ENCODE measurements at places on chromosomes 12 and 14.
A peak's percentile ranks its signal among the peaks of the same experiment; 100 is the strongest.

- DNase-seq = peak; percentile 14
Measured at GRCh38 chr12:6960593-6961277, 9.6 kb downstream of the PTPN6 start.

- no peak for DNase-seq
Measured at GRCh38 chr14:64856529-64857445, 22.9 kb downstream of the SPTB start.

- no peak for DNase-seq
Measured at GRCh38 chr12:104602896-104603295, 146.1 kb downstream of the CHST11 start.

DNA sequence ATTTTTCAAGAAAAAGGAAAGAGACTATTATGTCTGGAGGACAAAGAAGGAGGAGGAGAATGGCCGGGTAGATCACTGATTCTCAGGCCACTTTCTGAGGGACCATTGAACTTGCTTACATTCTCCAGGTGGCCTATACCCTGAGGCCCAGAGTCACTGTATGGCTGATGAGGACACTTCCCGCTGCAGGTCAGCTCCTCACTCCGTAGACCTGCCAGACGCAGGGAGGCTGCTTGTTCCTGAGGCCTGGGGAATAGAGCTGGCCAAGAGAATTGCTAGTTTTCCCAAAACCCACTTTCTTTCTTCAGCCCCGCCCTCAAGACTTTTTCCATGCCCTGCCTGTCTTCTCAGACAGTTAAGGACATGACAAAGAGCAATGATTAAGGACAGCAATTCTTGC lies 510.5 kb upstream of the TBX3 start:
- no peak for DNase-seq

GRCh38 chr14:41606282-41606531 lies 469 bp upstream of the LRFN5 start:
- DNase-seq = no peak

GRCh38 chr12:31407562-31407961 lies 81.6 kb upstream of the SINHCAF start:
- no peak for DNase-seq

GRCh38 chr12:123962513-123962912 lies 10.1 kb downstream of the CCDC92 start:
- DNase-seq = no peak

- DNase-seq = no peak
Measured at GRCh38 chr12:5466521-5466960, 34.6 kb downstream of the NTF3 start.

DNA sequence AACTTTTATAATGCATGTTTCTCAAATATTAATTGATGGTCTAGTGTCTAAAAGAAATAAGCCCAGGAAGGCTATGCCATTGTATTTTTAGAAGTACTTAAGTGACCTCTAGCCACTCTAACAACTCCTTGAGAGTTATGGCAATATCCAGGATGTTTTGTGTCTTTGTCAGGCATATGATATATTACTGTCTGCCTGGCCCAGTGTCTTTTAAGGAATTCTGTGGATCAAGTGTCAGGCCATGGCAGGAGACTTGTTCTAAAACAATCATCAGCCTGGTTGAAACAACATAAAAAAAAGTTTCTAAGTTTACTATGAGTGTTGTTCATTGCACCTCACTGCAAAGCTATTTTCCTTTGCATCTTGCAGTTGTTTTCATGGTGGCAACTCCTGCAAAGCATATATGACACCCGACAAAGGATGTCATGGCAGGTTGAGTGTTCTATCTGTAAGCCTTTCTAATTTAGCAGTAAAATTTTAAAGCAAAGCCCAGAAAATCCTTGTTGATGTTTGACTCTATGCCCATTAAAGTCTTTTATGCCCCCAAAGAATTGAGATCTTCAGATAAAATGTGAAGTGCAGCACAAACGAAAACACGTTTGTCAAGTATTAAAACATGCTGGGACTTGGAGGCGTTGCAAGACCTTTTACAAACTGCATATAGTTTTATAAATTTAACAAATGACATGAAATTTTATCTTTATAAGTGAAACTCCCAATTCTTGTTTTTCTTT lies 89.5 kb upstream of the SLC38A2 start:
- no peak for DNase-seq

GRCh38 chr12:92107094-92107493 lies 38.6 kb downstream of the BTG1 start:
- DNase-seq = no peak

GRCh38 chr14:94042433-94043091 lies 16.4 kb downstream of the OTUB2 start:
- no peak for DNase-seq

GRCh38 chr14:59814988-59815387 lies 55.6 kb downstream of the RTN1 start:
- no peak for DNase-seq

DNA sequence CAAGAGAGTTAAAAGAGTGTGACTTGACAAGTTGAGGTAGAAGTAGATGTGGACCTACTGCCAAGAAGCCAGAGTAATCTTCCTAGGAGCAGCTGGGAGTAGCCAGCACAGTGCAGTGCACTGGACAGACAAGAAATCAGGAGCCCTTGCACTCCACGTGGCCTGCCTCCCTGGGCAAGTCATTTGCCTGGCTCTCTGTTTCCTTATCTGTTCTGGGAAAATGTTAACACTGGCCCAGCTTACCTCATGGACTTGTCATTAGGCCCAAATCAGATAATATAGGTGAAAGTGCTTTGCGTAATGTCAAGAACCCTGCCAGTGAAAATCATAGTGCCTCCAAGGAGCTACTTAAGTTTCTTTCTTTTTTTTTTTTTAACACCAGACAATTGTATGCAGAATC lies 19.2 kb downstream of the SLC7A8 start:
- DNase-seq = no peak

GRCh38 chr14:93708311-93708734 lies 80.0 kb downstream of the PRIMA1 start:
- DNase-seq = no peak

- DNase-seq = no peak
Measured at GRCh38 chr12:55470088-55470829, at the start of gene OR6C70. TSS of gene OR6C70 (minus strand) at chr12:55470138. CDS start at chr12:55470138, 0 bp downstream.

GRCh38 chr14:59619061-59619460 lies 42.4 kb upstream of the CCDC175 start:
- DNase-seq = no peak

- no peak for DNase-seq
Measured at GRCh38 chr14:92596331-92596907, 82.8 kb downstream of the RIN3 start.

GRCh38 chr14:87351007-87351406 lies 642.0 kb downstream of the GALC start:
- no peak for DNase-seq

GRCh38 chr14:68361231-68361630 lies 431.6 kb downstream of the ZFP36L1 start:
- DNase-seq = no peak

GRCh38 chr12:93624595-93625294 lies 52.3 kb downstream of the SOCS2 start:
- DNase-seq = no peak

- DNase-seq = no peak
Measured at GRCh38 chr12:60834806-60835205, 1239.0 kb downstream of the SLC16A7 start.

DNA sequence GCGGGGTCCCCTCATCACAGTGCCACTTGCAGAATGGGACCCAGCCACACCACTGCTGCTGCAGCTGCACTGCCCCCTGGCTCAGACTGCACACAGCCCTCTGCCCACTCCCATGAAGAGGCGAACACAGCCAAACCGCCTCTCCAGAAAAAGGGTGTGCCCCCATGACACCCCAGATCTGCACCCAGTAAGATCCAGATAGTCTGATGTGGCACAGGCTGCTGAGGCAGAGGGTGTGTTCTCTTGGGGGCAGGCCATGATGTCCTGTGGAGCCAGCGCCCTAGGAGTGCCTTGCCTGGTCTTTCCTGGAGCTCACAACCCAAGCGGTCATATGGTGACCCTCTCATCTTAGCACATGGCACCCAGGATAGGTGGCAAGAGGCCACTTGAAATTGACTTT lies 44.4 kb downstream of the SLC8B1 start:
- no peak for DNase-seq

DNA sequence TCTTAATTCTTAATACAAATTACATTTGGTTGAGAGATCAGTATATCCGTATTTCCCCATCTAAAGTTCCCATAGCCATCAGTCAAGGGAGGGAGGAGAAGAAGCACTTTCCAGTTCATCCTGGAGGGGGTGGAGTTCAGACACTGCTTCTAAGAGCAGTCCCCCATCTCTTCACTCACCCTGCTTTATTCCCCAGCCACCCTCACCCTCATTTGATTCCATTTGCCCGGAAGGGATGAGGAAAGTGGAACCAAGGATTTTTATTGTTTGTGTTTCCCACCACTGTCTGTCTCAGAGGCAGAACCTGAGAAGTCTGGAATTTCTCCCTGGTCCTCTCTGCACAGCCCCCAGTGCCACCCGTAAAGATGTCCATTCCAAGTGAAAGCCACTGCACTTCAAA lies 134.2 kb upstream of the HIF1A start:
- DNase-seq = no peak

GRCh38 chr12:121767525-121768016 lies 25.9 kb downstream of the RHOF start:
- DNase-seq = peak; percentile 50

- DNase-seq = no peak
Measured at GRCh38 chr12:31331242-31331641, 5.3 kb upstream of the SINHCAF start.

GRCh38 chr12:121789800-121790728 lies 3.4 kb downstream of the RHOF start:
- DNase-seq = peak; percentile 60

DNA sequence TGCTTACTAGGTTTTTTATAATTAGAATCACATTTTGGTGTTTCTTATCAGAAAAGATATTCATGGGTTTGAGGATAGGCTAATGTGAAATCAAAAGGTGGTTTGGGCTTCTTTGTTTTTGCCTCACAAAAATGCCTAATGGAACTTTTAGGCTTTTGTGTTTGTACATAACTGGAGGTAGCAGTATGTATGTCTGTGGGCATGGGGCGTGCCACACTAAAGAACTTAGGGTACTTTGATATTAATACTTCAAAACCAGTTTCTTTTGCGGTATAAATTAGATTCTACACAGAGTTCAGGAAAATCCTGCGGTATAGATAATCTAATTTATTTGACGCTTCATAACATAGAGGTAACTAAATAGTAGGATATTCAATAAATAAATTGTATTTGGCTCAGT lies 1.9 kb downstream of the ETV6 start:
- no peak for DNase-seq

GRCh38 chr12:122836027-122836921 lies 1.0 kb downstream of the HIP1R start:
- DNase-seq = no peak

DNA sequence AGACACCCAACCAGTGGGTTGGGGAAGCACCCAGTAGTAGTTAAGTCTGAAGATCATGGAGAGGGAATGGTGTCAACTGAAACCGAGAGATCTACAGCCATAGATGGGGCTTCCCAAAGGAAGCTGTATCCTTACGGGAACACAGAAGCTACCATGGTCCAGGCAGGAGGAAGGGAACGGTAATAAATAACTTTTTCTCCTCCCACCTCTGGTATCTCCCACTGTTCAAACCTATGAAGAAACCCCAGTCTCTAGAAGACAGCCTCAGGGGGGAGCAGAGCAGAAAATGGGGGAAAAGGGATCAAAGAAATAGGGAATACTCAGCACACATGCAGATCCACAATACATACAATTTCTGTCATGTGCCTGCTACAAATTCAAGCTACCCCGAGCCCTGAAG lies 33.4 kb downstream of the ZNF605 start:
- no peak for DNase-seq

- DNase-seq = no peak
Measured at GRCh38 chr14:64970776-64971477, 1.2 kb downstream of the RAB15 start.

- no peak for DNase-seq
Measured at GRCh38 chr12:127823801-127824200, 443.2 kb upstream of the TMEM132C start.

GRCh38 chr12:27096420-27096819 lies 14.0 kb upstream of the C12orf71 start:
- no peak for DNase-seq

DNA sequence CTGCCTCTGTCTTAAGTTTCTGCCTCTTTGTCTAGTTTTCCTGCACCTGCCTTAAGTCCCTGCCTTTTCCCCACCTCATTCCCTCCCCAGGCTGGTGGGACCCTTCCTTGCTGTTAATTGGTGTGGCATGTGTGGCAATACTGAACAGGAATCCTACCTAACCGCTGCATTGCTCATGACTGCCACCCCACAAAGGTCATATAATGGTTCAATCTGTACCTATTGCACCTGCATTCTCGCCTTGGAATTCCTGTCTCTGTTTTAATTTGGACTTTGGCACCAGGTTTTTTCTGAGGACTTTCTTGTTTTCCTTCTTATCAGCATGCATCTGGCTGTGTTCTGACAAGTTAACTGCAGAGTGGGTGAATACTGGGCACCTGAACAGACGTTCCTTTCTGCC lies 966.2 kb upstream of the TMEM132C start:
- no peak for DNase-seq

DNA sequence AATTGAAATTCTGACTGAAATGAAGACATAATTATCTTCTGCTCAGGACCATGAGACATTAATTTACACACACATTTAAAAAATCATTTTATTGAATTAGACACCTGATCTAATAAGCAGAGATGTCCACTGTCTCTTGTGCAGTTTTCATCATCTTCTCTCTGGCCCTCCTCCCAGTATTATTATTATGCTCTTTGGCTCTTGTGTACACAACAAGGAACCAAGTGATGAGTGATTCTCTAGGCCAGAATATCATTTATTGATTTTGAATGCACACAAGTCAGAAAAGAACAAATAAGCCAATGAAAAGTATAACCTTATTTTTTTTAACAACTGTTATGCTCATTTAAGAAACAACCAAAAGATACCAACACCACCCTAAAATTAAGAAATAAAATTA lies 244.7 kb upstream of the KRR1 start:
- no peak for DNase-seq

- no peak for DNase-seq
Measured at GRCh38 chr14:21791749-21792148, 118.1 kb upstream of the OR4E1 start.

GRCh38 chr12:104763168-104763805 lies 194.8 kb downstream of the SLC41A2 start:
- no peak for DNase-seq
